Fibroblast of the aortic adventitia (primary cell): ENCODE measurements at places on chromosomes 11 and 22.
A peak's percentile ranks its signal among the peaks of the same experiment; 100 is the strongest.

GRCh38 chr22:32016081-32016480 is 27.0 kb upstream of the SLC5A1 start:
- DNase-seq = no peak

DNA sequence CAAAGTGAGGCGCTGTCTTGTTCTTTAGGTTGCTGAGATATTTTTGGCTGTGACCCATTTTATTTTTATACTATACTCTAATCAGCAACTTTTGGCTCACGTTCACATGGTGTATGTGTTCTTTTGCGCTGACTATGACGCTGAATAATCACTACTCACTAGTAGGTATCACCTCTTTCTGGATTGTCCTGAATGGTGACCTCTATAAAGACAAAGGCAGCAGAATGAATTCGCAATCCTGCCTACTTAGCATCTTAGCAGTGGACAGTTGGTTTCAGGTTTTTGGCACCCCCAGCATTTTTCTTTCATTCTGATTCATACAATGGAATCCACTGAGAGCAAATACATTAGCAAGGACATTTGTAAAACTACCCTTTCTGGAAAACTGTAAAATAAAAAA is 351.3 kb downstream of the JRKL start:
- DNase-seq = peak; percentile 51

DNA sequence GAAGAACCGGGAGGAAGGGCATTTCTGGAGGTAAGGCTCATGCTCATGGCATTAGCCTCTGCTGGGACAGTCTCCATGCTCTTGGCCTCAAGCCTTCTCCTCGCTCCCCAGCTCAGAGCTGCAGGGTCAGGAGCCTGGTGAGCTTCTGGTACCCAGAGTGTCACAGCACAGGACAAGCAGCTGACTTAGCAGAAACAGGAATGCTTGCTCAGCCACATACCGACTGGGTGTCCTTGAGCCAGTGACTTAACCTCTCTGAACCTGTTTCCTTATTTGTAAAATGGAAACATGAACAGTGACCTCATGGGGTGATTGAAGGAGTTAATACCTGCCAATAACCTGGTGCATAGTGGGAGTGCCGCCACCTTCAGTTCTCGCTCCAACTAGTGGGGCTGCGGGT is 68.1 kb upstream of the RASD2 start:
- no peak for DNase-seq

GRCh38 chr11:100961633-100962032 is 168.0 kb downstream of the PGR start:
- no peak for DNase-seq

GRCh38 chr11:23310276-23310675 is 450.0 kb upstream of the CCDC179 start:
- peak; percentile 6 for DNase-seq

GRCh38 chr11:103871923-103872551 is 164.4 kb upstream of the DDI1 start:
- peak; percentile 40 for DNase-seq

DNA sequence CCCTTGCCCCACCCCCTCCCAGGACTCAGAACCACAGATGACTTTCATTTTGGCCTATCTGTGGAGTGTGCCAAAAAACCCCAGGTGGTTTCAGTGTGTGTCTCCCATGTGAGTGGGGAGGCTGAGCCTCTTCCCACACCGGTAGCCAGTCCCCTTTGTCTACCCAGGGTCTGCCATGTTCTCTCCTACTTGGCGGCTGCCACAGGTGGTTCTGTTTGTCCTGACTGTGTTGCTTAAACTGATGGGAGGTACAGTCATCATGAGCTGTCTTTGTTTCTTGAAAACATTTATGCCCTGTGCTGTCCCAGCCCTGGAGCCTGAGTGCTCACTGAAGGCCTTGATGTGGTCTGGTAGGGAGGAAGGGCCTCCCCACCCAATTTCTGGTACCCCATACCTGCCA is 39.7 kb upstream of the SUSD2 start:
- DNase-seq = no peak

- no peak for DNase-seq
Measured at GRCh38 chr22:35630891-35631290, 13.8 kb upstream of the MB start.

DNA sequence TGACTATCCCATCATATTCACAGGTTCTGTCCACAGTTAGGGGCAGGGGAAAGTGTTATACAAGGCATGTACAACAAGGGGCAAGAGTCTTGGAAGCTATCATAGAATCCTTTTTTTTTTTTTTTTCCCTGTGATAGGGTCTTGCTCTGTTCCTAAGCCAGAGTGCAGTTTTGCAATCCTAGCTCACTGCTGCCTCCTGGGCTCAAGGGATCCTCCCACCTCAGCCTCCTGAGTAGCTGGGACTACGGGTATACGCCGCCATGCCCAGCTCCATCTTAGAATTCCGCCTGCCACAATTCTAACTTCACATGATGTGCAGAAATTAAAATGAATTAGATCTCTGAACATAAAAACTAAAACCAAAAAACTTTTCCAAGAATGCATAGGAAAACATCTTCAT is 31.7 kb downstream of the ZFTA start:
- no peak for DNase-seq

GRCh38 chr22:46845296-46846149 is 83.1 kb downstream of the TBC1D22A start:
- peak; percentile 85 for DNase-seq

DNA sequence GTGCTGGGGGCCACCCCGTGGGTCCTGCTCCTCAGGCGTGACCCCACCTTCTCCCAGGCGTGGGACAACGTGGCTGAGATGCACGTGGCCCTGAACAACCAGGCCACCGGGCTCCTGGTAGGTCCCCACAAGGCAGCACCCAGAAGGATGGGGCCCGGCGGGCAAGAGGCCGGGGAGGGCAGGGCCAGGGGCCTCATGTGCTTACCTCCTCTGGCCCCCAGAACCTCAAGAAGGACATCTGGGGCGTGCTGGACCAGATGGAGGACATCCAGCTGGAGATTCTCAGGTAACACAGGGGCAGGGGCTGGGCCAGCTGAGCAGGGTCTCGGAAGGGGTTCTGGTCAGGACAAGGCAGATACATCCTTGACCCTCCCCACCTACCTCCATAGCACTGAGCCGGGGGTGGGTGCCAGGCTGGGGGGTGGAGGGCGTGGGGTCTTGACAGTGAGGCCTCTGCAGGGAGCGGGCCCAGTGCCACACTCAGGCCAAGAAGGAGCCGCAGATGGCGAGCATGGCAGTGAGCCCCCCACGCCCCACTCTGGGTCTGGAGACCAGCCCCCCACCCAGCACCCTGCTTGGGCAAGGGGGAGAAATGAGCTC is 186.3 kb downstream of the IGLL1 start:
- DNase-seq = no peak

DNA sequence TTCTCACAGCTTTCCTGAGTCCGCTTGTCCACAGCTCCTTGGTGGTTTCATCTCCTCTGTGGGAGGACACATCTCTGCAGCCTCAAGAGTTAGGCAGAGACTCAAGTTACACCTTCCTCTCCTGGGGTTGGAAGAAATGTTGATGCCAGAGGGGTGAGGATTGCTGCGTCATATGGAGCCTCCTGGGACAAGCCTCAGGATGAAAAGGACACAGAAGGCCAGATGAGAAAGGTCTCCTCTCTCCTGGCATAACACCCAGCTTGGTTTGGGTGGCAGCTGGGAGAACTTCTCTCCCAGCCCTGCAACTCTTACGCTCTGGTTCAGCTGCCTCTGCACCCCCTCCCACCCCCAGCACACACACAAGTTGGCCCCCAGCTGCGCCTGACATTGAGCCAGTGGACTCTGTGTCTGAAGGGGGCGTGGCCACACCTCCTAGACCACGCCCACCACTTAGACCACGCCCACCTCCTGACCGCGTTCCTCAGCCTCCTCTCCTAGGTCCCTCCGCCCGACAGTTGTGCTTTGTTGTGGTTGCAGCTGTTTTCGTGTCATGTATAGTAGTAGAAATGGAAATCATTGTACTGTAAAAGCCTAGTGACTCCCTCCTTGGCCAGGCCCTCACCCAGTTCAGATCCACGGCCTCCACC is 11.7 kb downstream of the RASD2 start:
- DNase-seq = no peak

DNA sequence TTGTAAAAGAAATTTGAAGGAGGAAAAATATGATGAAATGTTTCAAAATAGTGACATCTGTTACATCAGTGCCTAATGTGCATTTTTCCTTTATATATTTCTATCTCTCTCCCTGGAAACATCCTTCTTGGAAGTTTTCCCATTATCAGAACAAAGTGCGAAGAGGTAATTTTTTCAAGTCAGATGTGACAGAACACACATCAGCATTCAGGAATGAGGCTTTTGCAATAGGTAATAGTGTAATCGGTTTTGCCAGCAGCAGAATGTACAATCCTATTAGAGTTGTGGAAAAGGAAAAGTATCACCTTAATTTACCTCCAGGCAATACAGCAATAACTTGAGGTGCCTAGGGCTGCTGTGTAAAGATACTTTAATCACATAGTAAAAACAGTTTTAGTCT is 275.8 kb downstream of the FAT3 start:
- DNase-seq = no peak

GRCh38 chr22:49193901-49194465 is 633.7 kb downstream of the BRD1 start:
- DNase-seq = no peak

DNA sequence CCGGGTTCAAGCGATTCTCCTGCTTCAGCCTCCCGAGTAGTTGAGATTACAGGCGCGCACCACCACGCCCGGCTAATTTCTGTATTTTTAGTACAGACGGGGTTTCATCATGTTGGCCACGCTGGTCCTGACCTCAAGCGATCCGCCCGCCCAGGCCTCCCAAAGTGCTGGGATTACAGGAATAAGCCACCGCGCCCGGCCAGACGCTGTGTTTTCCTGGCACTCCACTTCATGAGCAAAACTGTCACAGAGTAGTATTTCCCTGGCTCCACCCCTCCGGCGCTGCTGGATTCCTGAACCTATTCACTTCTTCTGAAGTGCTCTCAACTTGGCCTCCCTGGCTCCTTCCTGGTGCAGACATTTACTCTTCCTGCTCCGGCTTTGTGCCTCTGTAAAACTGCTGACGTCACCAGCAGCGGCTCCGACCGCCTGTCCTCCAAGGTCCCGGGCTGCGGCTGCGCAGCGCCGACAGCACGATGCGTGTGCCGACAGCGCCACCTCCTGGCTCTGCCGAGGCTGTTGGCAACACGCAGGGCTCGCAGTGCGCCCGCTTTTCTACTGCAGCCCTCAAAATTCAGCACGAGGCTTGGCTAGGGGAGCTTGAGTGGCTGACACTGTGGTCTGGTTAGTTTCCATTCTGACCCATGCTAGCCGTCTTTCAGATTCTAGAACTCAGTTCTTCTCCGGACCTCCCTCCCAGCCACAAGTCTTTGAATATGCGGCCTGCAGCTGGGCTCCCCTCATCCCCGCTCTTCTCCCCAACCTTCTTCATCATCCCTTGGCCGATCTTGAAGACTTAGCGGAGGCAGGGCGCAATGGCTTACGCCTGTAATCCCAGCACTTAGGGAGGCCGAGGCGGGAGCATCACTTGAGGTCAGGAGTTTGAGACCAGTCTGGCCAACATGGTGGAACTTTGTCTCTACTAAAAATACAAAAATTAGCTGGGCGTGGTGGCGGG is 36.6 kb downstream of the APOL3 start:
- peak; percentile 95 for DNase-seq

DNA sequence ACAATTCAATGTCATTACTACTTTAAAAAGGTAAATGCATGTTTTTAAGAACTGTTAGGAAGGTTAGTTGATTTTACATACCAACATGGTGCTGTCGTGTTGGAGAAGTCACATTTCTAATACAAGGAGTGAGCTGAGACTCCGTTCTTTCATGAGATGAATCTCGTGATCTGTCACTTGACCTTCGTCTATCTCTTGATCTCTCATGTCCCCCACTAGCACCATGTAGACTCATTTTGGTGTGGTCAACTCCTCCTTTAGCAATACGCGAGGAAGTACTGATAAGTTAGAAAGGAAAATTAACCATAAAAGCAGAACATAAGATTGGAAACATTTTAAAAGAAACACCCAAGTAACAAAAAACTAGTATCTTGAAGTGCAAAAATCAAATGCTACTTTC is 41.5 kb downstream of the BTBD10 start:
- DNase-seq = no peak

GRCh38 chr22:34475886-34476285 is 555.6 kb upstream of the LARGE1 start:
- no peak for DNase-seq

GRCh38 chr11:79249295-79249993 is 191.4 kb downstream of the TENM4 start:
- peak; percentile 21 for DNase-seq

GRCh38 chr11:64438986-64439771 is 80.2 kb downstream of the RPS6KA4 start:
- DNase-seq = no peak

- no peak for DNase-seq
Measured at GRCh38 chr22:40237788-40238424, 60.2 kb downstream of the TNRC6B start.

DNA sequence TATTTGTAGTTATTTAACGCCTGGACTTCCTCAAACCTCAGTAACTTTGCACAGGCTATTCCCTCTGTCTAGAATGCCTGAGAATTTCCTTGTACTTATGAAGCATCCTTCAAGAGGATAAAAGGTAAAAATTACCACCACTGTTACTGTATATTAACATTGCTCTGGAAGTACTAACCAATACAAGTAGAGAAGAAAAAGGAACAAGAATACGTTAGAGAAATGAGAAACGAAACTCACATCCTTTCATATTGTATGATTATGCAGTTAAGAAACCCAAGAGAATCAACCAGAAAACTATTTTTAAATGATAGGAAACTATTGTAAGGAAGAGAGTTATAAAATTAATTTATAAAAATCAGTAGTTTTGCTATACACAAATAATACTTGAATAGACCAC is 48.2 kb upstream of the OR5P2 start:
- DNase-seq = no peak

- DNase-seq = no peak
Measured at GRCh38 chr22:26789951-26790350, 132.6 kb downstream of the MIAT start.

DNA sequence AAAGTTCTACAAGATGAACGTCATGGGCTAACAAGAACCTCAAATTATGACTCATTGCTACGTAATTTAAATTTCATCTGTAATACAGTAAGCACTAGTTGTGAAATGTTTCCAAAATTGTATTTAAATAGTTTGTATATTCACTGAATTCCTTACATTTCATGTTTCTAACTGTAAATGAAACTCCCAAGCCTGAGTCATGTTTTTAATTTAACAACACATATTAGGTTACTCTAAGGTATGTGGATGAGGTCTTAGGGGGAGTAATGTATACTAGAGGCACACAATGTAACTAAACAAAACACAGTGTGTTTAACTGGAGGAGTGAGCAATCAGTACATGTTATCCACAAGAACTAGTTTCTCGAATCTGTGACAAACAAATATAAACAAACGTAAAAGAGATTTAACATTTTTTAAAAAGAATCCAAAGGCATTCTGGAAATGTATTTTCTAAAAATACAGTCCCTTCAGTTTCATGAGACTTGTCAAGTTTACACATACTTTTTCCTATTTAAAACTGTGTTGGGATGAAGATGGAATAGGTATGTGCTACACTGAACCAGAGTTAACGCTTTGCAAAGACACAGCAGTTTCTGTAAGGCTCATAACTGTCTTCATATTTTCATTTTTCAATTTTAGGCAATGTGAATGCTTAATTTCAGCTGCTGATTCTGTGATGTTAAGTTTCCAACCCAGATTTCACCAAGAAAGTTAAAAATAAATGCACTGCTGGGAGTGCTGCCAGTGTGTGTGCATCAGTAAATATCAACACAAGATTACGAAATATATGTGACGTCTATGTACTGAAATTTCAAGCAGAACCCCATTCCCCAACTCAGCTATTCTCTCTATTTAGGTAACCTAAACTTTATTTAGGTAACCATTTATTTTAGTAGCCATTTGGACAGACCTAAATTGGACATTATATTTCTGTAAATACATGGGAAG is 52.6 kb downstream of the PITPNB start:
- DNase-seq = peak; percentile 92
